ENCODE measurements at places on chromosomes 3 and 15. TPM values are rescaled to one million over a fixed set of nuclear protein-coding genes. Genes with fewer than 3 reads are reported as not detected.
A peak's percentile ranks its signal among the peaks of the same experiment; 100 is the strongest.

Gene TNNC1
- total RNA-seq = 0.46 TPM

Gene CLDN16
- not detected for total RNA-seq

Gene LCTL
- not detected for total RNA-seq

Gene CA12
- 0.08 TPM for total RNA-seq

Gene ADGRG7
- total RNA-seq = not detected

Gene SERPINI2
- not detected for total RNA-seq

Gene NPAP1
- not detected for total RNA-seq

Gene TLR9
- total RNA-seq = not detected

Gene MB21D2
- 3.4 TPM for total RNA-seq

Gene CCDC9B
- 0.30 TPM for total RNA-seq

- no peak for DNase-seq
Measured at GRCh38 chr15:36356978-36357601, 222.3 kb upstream of the CDIN1 start.

- DNase-seq = no peak
Measured at GRCh38 chr15:88202231-88202630, 54.3 kb downstream of the NTRK3 start.

GRCh38 chr15:90619939-90620338 lies 90.2 kb downstream of the CRTC3 start:
- no peak for DNase-seq

DNA sequence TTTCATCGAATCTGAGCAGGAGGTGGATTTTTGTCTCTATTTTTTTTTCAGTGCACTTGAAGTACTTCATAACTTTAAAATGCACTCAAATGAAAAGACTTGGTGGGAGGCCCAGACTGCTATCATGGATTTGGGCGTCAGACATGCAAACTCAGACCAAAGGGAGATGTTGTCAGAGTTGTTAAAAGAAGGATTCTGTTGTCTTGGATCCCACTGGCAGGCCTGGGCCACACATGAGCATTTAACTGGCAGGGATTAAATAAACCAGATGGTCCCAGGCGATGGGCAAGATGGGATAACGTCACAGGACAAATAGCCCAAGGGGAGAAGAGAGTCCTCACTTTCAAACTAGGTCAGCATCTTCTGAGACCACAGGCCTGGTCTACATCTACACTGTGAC lies 15.4 kb downstream of the RTP1 start:
- no peak for DNase-seq

- DNase-seq = no peak
Measured at GRCh38 chr15:85036716-85037115, 55.1 kb downstream of the PDE8A start.

DNA sequence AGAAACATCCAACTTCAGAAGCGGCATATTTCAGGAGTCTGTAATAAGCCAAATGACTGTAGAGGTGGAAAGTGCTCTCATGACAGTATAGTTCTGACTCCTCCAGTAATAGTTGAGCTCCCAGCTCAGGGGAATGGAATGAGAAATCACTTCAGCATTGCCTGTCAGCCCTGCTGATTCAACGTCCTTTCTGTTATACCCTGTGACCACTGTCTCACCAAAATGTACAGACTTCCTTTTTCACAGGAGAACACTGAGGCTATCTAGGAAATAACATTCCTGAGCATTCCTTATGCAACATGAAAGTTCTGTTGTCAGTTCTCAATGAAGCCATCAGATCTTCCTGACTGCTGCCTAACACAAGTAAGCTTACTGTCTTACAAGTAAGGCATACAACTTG lies 284.5 kb upstream of the MME start:
- no peak for DNase-seq

DNA sequence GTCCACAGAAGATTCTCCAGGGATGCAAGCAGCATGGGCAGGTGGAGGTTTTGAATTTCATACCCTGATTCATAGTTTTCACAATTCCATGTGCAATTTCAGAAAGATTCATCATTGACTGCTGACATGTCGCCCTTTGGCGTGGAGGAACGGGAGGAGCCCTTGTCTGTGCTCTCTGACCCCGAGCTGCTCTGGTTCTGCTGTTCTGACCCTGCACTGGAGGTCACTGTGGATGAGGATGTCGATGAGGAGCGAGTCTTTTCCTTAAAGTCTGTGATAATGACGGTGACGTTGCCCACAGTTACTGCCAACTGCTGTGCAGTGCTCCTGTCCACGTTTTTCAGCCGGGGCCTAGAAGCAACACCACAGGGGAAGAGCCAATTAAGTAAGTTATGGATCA lies 470.0 kb downstream of the SHQ1 start:
- no peak for DNase-seq

GRCh38 chr3:194929578-194929960 lies 243.9 kb downstream of the FAM43A start:
- no peak for DNase-seq

GRCh38 chr15:100099976-100100375 lies 241.8 kb downstream of the ADAMTS17 start:
- no peak for DNase-seq

DNA sequence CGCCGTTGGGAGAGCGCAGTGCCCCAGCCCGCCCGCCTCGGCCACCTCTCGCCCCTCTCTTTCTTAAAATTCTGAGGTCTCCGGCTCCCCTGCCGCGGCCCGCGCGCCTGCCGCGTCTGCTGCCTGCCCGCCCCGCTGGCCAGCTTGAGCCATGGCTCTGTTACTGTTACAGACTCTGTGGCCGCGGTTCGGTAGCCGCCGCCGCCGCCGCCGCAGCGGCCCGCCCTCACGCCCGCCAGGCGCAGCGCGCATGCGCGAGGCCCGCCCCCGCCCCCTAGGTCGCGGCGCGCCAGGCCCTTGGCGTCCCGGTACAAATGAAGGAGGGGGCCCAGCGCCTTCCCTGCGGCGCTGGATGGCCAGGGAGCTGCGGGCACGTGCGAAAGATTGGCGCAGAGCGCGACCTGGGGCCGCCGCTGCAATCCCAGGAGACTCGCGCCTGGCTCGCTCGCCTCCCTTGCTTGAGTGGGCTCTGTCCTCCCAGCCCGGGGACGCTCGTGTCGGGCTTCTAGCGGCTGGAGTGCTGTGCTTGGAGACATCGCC lies at the start of gene ONECUT1:
TSS of gene ONECUT1 (minus strand) at position 168 of the 540 bp plus-strand sequence. CDS start 452 bp downstream, outside the sequence.
- DNase-seq = peak; percentile 48

DNA sequence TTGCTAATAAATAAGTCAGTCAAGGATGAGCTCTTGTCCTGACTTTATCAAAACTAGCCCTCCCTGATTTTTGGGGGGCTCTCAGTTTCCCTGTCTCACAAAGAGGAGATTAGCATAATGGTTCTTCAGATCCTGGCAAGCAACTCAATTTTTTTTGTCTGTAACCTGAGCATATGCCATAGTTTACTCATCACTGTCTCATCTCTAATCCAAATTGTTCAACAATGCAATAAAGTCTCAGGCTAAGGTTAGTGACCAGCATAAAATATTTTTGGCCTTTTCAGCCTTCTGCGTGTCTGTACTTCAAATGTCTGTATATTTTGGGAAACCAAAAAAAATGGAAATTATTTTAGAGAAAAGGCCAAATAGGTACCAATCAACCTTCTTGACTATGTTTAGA lies 465.6 kb upstream of the TPRG1 start:
- DNase-seq = no peak

GRCh38 chr3:53938645-53939044 lies 47.0 kb upstream of the SELENOK start:
- DNase-seq = peak; percentile 5

DNA sequence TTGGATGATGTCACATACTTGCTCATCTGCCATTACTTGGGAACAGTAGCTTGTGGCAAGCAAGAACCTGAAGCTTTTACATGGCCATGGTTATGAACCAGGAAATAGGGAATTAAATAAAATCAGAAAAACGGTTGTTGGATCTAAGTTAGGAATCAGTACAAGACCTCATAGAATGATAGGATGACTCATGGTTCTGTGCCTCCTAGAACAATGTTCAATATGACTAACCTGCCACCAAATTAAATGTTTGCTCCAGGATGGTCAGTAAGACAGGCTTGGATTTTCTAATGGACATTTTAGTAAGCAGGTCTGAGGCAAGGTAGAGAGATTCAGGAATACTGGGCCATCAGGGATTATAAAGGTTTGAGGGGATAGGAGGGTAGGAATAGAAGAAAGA lies 218.9 kb downstream of the PLOD2 start:
- DNase-seq = no peak

DNA sequence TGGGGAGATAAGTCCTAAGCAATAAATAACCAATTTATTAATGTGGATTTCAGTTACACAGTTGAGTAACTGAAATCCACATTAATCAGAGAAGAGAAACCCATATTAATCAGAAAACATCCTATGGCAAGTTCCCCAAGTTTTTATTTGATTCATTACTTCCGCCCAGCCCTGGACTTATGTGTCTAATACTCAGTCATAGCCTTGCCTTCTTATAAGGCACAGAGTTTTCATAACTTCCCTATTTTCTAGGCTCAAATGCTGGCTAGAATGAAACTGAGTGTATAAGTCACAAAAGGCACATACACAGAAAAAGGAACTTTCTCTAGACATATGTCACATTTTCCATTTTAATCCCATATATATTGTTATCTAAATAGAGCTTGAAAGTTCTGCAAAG lies 28.8 kb downstream of the CD47 start:
- DNase-seq = no peak

DNA sequence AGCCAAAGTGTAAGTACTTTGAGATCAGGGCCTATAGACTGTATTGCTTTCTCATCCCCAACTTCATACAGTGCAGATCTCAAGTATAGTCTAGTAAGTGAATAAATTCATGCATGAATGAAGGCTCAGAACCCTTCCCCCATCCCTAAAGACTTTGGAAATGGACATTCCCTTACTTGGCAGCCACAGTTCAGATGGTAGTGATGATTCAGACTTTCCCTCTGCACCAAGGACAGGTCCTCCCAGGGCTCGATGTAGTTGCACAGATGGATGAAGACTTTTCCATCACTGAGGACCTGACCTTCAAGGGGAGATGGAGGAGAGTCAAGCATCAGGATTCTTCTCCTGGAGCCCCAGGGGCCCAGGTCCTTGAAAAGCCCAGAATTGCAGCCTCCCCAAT lies 4.6 kb downstream of the TIMP4 start:
- no peak for DNase-seq

- no peak for DNase-seq
Measured at GRCh38 chr15:29689287-29689986, 132.8 kb downstream of the TJP1 start.

DNA sequence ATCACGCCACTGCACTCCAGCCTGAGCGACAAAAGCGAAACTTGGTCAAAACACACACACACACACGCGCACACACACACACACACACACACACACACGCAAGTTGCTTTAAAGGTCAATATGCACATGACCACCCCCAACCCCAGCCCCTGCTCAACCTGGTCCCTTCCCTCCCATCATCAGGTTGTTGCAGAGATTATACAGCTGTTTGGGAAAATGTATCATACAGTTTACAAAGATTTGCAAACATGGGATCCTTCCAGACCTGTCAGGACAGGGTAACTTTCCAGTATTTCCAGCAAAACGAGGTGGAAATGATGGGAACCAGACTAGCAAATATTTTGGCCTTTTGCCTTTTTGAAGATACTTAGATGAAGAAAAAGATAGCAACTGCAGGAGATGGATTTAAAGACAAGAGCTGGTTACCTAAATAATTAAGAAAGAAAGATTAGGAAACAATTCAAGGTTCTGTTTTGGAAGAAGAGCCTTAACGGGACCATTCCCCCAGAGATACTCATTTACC lies 80.2 kb downstream of the TNIK start:
- DNase-seq = no peak

DNA sequence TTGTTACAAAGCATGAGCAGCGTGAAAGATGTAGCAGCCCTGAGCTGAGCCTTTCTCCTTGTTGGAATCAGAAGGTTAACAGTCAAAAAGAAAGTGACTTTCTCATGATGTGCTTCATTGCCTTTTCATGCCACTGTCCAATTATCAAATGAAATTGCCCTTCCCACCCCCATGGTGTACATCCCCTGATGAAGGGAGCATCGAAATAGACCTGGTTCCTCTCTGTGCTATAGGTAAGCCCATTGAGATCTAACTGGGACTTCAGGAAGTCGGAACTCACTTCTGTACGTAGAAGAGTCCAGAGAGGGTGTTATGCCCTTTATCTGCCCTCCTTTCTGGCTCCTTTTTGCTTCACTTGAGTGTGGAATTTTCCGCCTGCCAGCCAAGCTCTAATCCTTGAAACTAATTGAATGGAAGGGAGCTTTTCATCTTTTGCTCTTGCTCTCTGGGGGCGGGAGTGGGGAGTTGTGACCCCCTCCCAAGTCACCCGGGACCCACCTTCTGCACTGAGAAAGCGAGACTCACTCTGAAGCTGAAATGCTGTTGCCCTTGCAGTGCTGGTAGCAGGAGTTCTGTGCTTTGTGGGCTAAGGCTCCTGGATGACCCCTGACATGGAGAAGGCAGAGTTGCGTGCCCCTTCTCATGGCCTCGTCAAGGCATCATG lies 20.9 kb downstream of the ABHD6 start:
- DNase-seq = no peak

DNA sequence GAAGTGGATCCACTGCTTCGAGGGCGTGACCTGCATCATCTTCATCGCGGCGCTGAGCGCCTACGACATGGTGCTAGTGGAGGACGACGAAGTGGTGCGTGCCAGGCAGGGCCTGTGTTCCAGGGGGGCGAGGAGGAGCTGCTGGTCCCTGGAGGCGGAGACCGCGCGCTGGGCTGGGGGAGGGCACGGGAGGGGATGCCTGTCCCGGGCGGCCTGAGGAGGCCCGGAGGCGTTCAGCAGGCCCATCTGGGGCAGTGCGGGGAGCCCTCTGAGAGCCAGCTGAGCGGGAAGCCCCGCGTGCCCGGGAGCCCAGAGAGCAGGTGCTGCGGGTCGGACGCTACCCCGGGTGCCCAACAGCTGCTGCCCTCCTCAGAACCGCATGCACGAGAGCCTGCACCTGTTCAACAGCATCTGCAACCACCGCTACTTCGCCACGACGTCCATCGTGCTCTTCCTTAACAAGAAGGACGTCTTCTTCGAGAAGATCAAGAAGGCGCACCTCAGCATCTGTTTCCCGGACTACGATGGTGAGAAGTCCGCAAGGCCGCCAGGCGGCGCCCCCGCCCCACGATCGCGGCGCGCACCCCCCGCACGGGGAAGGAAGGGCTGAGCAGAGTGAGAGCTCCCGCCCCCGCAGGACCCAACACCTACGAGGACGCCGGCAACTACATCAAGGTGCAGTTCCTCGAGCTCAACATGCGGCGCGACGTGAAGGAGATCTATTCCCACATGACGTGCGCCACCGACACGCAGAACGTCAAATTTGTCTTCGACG lies 2.9 kb downstream of the GNAT1 start:
- peak; percentile 93 for DNase-seq

All from activated T-cell treated with anti-CD3 and anti-CD28 coated beads, Interleukin-2, amount 50 U/mL, for 4 hours (primary cell).